ENCODE measurements at places on chromosomes 2 and 18. TPM values are rescaled to one million over a fixed set of nuclear protein-coding genes. Genes with fewer than 3 reads are reported as not detected.

Gene EMILIN2
- total RNA-seq = 41.1 TPM

Gene MALL
- 10.9 TPM for total RNA-seq

Gene LYPD1
- 15.8 TPM for total RNA-seq

Gene C18orf32
- total RNA-seq = 51.0 TPM

Gene ALPI
- not detected for total RNA-seq

Gene HOXD8
- 2.1 TPM for total RNA-seq

Gene CRYBA2
- 1,526 TPM for total RNA-seq

Gene DGUOK
- 39.1 TPM for total RNA-seq

Gene MAP4K3
- 126 TPM for total RNA-seq

Gene IL37
- total RNA-seq = not detected

Gene PLCL1
- total RNA-seq = 19.9 TPM

Gene GALR1
- total RNA-seq = 0.16 TPM

Gene MXD1
- total RNA-seq = 19.6 TPM

Gene FAM161A
- 113 TPM for total RNA-seq

Gene SPP2
- total RNA-seq = not detected

Gene VWA3B
- total RNA-seq = not detected

Gene CELF4
- 41.2 TPM for total RNA-seq

Gene TMEFF2
- total RNA-seq = 12.6 TPM

Gene UBR3
- 167 TPM for total RNA-seq

Gene FBXO41
- 6.7 TPM for total RNA-seq

Gene TXNDC9
- 50.7 TPM for total RNA-seq

Gene IL1RL1
- total RNA-seq = 4.3 TPM

Gene PPP1R1C
- total RNA-seq = 9.6 TPM

Gene VWC2L
- total RNA-seq = 11.5 TPM

Gene ORC4
- total RNA-seq = 211 TPM

Gene NYAP2
- 8.2 TPM for total RNA-seq

Gene OTOS
- total RNA-seq = not detected

Gene PXDN
- 174 TPM for total RNA-seq

Gene PRKCE
- 18.9 TPM for total RNA-seq

Gene SLC9A4
- total RNA-seq = 0.55 TPM

Gene SPDYA
- 3.7 TPM for total RNA-seq

Gene CBLN2
- total RNA-seq = 20.8 TPM

Gene SRD5A2
- 6.9 TPM for total RNA-seq

Gene RBM43
- total RNA-seq = 12.1 TPM

Gene TUBA3D
- not detected for total RNA-seq

Gene CCBE1
- 4.8 TPM for total RNA-seq

Gene UNC80
- 54.2 TPM for total RNA-seq

Gene XIRP2
- 7.5 TPM for total RNA-seq

Gene DUSP2
- total RNA-seq = 8.1 TPM

Gene FIGN
- total RNA-seq = 10.3 TPM

Gene DNER
- 83.2 TPM for total RNA-seq

Gene CABLES1
- total RNA-seq = 18.5 TPM

Gene IGFBP5
- total RNA-seq = 508 TPM

Gene PTRHD1
- total RNA-seq = 19.4 TPM

Gene ZNF521
- total RNA-seq = 99.6 TPM

Gene EGR4
- not detected for total RNA-seq

Gene TBR1
- 1.7 TPM for total RNA-seq

Gene MYCN
- 55.0 TPM for total RNA-seq

Gene RGPD4
- 2.2 TPM for total RNA-seq

Gene VSNL1
- total RNA-seq = 12.9 TPM

Gene PLEKHB2
- 103 TPM for total RNA-seq

Gene KCNS3
- 10.9 TPM for total RNA-seq

Gene NEU2
- total RNA-seq = not detected

Gene ARHGEF33
- 3.7 TPM for total RNA-seq

Gene ZNF892
- total RNA-seq = 27.9 TPM

Gene RAB27B
- total RNA-seq = 8.7 TPM

Gene CCDC121
- 12.6 TPM for total RNA-seq

Gene ANKRD30B
- total RNA-seq = not detected

Gene TUBA3E
- total RNA-seq = not detected

Data from camera-type eye (tissue), 1 donor.